Left lobe of liver (tissue), 2 donors: ENCODE measurements at places on chromosomes 13 and 19. TPM values are rescaled to one million over a fixed set of nuclear protein-coding genes. Genes with fewer than 3 reads are reported as not detected.

APC2 gene
- 0.13 TPM for total RNA-seq

- no peak for DNase-seq
Observed at GRCh38 chr13:38361542-38362262, 12.1 kb downstream of the UFM1 start.

DNA sequence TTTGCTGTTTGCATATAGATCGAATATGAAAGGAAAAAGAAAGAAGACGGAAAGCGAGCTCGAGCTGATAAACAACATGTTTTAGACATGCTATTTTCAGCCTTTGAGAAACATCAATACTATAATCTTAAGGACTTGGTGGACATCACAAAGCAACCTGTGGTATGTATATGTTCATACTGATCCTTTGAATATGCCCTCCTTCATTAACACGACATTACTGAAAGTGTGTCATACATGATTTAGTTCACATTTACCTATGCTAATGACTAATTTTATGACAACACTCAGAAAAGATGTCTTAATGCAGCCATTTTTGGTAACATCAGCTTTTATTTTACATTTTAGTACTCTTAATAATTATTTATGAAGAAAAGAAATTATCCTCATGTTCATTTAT is 66.4 kb upstream of the KCTD4 start:
- no peak for DNase-seq

DNA sequence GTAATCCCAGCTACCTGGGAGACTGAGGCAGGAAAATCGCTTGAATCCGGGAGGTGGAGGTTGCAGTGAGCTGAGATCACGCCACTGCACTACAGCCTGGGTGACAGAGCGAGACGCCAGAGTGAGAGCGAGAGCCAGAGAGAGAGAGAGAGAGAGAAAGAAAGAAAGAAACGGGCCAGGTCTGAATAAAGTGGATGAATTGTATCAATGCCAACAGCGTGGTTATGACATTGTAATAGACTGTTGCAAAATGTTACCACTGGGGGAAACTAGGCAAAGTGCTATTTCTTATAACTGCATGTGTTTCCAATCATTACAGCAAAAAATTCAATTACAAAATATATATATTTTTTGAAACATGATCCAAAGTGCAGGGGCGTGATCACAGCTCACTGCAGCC is 11.8 kb upstream of the BTBD2 start:
- no peak for DNase-seq

DNA sequence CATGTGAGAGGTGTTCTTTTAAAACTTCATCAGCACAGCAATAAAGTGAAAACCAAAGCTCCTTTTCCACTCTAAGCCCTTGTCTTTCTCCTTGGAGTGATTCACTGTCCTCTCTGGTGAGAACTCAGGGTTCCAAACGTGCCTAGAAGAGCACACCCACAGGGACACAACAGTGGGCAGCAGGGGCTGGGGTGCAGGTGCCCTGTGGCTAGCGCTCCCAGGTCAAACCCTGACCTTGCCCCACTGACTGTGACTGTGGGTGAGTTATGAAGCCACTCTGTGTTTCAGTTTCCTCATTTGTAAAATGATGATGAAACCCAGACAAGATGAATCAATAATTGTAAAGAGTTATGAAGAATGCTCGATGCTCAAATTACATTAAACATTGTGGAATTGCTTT is 37.6 kb upstream of the IGFL1 start:
- DNase-seq: no peak

- DNase-seq: no peak
Observed at GRCh38 chr13:62033934-62034333, 618.3 kb upstream of the PCDH20 start.

TTYH1 gene
- 0.33 TPM for total RNA-seq

GRCh38 chr13:57641051-57641450 is 9.5 kb downstream of the PCDH17 start:
- no peak for DNase-seq
